ENCODE measurements at places on chromosomes 7 and 10.

DNA sequence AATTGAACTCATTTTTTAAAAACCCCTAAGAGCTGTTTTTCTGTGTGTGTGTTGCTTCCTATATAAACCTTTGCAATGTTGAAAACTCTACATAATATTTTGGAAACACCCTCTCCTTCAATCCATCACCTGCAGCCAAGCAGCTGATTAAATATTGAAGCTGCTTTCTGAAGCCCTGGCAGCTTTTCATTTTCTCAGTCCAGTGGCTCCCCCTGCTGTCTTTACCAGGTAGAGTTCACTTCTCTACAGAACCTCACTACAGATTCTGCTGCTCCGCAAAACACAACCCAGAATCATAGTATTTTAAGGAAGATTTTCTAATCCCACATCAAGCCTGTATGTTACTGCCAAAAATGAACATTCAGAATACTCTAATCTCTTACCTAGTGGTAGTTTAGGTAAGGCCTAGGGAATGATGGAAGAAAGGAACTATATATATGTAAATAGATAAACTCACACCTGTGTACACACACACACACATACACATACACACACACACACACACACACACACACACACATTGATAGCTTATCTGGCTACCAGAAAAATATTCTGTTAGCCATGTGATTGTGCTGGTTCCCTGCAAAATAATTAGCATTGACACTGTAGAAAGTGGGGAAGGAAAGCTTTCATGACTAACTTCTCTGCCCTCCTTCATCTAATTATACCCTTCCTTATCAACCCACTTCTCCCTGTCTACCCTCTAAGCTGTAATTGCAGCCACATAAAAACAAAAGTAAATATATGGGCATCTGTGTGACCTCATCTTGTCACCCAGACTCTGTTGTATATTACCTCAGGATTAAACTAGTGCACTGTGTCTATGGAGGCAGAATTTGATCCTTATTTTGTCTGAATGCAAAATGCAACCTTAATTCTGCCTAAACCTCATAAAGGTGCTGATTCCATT is 229.5 kb upstream of the FZD1 start:
- DNase-seq, result no peak

GRCh38 chr7:91287371-91288084 is 23.3 kb downstream of the FZD1 start:
- no peak for DNase-seq

DNA sequence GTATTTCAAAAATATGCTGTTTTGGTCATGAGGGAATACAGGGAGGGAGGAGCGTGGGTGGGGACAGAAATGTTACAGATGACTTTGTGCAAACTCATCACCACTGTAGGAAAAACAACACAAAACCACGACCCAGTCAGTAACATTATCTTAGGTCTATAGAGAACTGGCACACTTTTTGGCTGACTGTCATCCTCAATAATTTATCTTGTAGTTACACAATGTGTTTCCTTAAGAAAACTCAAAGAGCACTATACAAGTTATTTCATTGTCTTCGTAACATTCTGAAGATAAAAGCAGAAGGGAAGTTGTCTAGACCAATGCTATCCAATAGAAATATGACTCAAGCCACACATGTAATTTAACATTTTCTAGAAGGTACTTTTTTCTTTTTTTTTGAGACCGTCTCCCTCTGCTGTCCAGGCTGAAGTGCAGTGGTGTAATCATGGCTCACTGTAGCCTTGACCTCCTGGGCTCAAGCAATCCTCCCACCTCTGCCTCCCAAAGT is 16.9 kb upstream of the CDK14 start:
- DNase-seq, result no peak

- DNase-seq, result no peak
These were observed 12.2 kb downstream of the LANCL2 start for GRCh38 chr7:55377162-55377817.

DNA sequence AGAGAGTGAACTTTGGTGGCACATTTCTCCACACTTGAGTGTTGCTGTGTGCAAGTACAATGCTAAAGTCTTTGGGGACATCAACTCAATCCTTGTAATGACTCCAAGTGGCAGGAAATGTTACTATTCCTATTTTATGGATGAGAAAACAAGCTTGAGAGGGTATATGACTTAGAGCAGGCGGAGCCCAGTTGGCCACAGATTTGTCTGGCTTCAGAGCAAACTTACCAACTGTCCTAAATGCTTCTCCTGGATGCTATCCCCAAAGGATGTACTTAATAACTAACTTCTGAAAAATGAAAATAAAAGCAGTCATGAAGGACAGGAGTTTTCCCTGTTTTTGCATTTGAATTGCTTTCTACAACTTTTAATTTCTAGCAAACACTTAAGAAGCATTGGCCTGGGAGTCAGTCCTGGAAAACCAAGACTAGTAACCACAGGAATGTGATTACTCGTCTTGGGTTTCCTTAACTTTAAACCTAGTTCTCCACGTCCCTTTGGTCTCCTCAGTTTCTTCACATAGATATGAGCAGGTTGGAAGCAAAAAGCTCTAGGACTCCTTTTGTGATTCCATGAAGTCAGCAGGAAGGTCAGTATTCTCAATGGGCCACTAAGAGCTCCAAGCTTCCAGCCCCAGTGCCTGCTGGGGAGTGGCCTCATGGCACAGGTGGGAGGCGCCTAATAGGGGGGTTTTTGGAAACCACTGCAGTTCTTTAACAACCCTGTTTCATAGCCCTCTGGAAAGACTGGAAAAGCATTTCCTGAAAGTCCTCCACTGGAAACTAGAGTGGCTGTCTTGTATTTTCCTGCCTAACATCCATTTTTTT is 140.8 kb downstream of the GLCCI1 start:
- DNase-seq, result no peak

DNA sequence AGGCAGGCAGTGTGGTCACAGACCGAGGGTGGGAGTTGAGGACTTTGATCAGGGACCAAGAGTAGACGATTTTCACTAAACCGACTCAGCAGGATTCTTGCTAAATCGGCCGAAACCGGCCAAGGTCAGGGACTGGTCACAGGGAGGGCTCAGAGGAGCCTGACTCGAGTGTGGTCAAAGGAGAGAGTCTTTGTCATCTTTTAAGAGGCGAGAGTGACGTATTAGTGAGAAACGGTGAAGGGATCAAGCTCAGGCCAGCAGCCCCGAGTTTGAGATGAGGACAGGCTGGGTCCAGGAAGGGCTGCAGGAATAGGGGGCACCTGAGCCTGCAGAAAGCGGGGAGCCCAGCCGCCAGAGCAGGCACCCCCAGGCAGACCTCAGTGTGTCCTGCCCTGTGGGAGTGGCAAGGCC is 41.6 kb upstream of the FAM20C start:
- no peak for DNase-seq

DNA sequence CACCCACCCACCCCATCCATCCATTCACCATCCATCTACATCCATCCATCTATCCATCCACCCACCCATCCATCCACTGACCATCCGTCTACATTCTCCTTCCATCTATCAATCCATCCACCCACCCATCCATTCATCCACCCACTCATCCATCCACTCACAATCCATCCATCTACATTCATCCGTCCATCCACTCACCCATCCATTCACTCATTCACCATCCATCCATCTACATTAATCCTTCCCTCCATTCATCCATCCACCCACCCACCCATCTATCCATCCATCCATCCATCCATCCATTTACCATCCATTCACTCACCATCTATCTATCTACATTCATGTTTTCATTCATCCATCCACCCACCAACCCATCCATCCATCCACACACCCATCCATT is 292.5 kb downstream of the ADARB2 start:
- DNase-seq, result no peak

DNA sequence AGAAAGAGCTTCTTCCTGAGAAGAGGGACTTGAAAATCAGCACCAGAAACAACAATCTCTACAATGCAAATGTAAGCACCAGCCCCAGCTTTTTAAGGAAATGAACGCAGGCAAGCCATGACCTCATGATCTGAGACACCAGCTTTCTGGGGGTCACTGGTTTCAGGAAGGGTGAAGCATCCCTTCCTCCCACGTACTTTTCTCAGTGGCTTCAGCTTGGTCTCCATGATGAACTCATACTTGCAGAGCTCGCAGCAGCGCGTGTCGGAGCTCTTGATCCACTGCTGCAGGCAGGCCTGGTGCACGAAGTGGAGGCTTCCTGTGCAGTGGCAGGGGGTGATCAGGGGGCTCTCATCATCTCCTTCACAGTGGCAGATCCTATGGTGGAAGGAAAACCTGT is 87.0 kb downstream of the ALOX5 start:
- DNase-seq, result no peak

- no peak for DNase-seq
These were observed 63.3 kb downstream of the NOC3L start for GRCh38 chr10:94299417-94299816.

DNA sequence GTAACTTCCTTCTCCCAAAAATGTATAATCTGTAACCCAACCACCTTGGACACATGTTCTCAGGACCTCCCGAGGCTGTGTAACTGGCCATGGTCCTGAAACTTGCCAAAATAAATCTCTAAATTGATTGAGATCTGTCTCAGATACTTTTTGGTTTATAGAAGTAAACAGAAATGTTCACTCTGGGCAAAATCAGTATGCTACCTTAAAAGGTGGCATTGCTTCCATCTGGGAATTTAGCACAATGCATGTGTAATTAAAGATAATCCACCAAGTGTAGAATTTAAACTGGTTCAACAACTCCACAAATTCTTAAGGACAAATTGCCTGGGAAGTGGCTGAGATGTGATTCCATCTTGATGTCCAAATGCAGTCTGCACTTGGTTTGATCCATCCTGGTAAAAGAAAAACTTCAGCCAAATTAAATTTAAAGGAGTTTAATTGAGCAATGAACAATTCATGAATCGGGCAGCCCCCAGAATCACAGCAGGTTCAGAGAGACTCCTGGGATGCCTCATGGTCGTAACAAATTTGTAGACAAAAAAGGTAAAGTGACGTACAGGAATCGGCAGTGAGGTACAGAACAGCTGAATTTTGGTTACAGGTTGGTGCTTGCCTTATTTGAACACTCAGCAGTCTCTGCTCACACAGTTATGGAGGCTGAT is 102.6 kb upstream of the PFKP start:
- DNase-seq, result no peak

DNA sequence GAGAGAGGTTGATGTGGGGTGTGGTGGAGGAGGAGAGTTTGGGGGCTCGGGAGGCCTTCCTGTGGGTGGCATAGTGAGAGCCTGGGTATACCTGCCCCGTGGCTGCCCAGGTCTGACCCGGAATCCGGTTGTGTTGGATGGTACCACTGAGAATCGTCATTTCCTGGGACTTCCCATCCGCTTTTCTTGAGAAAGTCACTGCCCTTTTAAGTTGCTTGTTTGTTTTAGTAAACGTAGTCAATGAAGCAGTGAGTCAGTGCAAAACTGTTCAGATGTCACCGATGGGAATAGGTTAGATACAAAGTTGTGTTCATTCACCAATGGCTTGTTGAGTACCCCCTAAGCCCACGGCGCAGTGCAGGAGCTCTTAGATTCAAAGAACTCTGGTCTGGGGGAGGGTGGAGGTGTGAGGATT is 285.8 kb downstream of the CAMK1D start:
- DNase-seq, result peak; percentile 8

GRCh38 chr10:35705671-35706070 is 63.6 kb upstream of the FZD8 start:
- DNase-seq, result no peak

Measured in stimulated activated CD4-positive, alpha-beta T cell treated with anti-CD3 and anti-CD28 coated beads, TNF-alpha, amount 100 ng/mL, for 1 hour (primary cell).